Left colon (tissue), 2 donors: ENCODE measurements at places on chromosomes 5 and 9. TPM values are rescaled to one million over a fixed set of nuclear protein-coding genes. Genes with fewer than 3 reads are reported as not detected.

CDH18 gene
- not detected for total RNA-seq

ZDHHC11 gene
- 27.8 TPM for total RNA-seq

SLC46A2 gene
- total RNA-seq: not detected

PCDHGA9 gene
- total RNA-seq: 1.6 TPM

HRH2 gene
- total RNA-seq: 0.34 TPM

GPX3 gene
- 174 TPM for total RNA-seq

DOCK8 gene
- 10.3 TPM for total RNA-seq
